Left lung (tissue), 14 donors: ENCODE measurements at places on chromosomes 12 and 14. TPM values are rescaled to one million over a fixed set of nuclear protein-coding genes. Genes with fewer than 3 reads are reported as not detected.

Gene UNC79
- 0.45 TPM for polyA plus RNA-seq

DNA sequence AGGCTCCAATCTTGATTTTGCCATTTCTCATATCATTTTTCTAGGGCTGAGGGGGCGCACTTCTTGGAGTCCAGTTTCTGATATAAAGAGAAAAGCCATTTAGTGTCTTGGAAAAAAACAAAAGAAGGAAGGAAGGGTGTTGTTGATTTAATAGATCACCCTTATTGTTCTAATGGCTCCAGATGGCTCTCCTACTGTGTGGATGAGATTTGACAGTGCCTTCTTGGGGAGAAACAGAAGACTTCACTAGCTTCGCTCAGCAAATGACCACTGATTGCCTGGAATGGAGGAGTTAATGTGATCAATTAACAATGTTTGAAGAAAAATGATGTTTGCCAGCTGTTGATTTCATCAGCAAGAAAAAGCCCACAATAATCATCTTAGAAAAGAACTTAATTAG, 216.2 kb downstream of the APAF1 start:
- DNase-seq, result no peak

DNA sequence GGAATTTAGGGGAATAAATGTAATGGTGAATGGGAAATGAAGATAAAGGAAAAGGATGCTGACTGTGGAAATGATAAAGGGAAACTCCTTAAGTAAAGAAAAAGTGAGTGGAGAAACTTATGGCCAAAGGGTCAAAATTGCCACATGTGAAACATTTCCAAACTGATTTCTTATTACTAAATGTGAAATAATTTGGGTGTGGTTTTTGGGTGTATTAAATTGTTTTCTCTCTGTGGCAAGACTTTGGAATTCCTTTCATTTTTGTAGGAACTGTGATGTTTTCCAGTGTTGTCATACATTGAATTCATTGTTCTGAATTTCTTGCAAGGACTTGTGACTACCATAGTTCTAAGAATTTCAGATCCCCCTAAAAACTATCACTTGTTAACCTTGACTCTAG, 1891.5 kb upstream of the SEL1L start:
- DNase-seq, result no peak

Gene C12orf50
- polyA plus RNA-seq, result 0.65 TPM

DNA sequence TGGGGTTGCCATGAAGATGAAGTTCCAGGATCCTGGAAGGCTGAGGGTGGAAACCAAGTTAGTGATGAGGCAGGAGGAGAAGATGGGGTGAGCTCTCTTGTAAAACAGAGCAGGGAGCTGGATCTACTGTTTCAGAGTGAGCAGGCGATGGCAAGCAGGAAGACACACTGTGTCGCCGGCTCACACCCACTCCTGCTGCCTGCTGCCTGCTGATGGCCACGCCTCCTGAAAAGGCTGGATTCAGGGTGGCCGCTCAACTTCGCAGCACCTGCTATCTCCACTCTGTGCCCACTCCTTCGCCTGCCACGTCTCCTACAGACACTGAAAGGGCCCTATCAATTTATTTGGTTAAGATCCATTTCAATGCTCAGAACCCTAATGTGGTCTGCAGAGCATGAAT, 96.1 kb downstream of the RBM19 start:
- DNase-seq, result no peak

DNA sequence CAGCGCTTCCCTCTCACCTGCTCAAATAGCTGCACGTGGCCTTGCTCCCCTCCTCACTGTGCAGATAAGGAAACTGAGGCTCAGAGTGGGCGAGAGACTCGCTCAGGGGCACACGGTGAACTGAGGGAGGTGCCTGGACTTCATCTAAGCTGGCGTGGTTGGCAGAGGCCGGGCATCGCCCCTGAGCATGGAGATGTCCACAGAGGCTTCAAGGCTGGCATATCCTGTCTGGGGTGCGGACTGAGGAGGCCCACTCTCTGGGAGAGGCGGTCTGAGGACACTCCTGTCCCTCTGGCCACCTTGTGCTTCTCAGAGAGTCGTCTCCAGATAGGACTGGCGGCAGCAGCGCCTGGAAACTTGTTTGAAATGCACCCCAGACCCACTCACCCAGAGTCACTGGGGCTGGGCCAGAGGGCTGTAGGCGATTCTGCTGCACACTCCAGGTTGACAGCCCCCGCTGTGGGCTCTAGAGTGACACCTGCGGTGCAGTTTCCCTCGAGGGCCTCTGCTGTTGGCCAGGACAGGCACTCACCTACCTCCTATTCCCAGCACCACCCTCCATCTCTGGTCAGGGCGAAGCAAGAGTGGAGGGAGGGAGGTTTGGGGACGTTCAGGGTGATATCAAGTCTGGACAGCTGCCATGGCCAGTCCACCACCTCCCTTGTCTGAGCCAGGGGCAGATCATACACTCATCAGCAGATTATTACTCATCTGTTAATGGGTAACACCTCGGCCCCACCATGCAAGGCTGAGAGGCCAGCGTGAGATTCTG, 11.2 kb upstream of the LBHD2 start:
- DNase-seq, result no peak

DNA sequence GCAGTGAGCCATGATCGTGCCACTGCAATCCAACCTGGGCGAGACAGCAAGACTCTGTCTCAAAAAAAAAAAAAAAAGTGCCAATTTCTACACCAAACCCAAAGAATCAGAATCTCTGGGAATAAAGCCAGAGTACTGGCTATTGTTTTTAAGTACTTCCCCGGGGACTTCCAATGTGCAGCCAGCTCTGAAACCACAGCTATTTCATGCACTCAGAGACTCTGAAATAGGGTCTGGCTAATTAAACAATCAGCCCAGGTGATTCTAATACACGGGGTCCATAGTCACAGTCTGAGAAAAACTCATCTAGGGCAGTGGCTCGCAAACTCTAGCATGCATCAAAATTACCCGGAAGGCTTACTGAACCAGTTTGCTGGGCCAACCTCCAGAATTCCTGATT, 56.3 kb downstream of the SIX6 start:
- no peak for DNase-seq
